Activated CD4-positive, alpha-beta T cell treated with anti-CD3 and anti-CD28 coated beads for 36 hours (primary cell): ENCODE measurements at places on chromosomes 11 and 22.

DNA sequence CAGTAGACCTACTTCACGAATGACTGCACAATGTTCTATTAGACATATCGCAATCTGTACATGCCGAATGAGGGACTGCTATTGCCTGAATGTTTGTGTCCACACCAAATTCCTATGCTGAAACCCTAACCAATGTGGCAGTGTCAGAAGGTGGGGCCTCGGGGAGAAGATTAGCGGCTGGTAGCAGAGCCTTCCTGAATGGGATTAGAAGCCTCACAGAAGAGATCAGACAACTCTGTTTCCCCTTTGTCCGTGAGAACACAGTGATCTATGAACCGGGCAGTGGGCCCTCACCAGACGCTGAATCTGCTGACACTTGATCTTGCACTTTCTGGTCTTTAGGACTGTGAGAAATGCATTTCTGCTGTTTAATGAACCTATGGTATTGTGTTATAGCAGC, 33.1 kb downstream of the LRFN4 start:
- no peaks in the 10 kb centered on the region for H3K36me3 ChIP-seq
- no peak overlapping the region for H3K4me3 ChIP-seq
- DNase-seq: no peak
- H3K27me3 ChIP-seq: no peaks in the 10 kb centered on the region
- H3K27ac ChIP-seq: no peak overlapping the region
- peaks cover 8% of the 10 kb centered on the region for H3K4me1 ChIP-seq

DNA sequence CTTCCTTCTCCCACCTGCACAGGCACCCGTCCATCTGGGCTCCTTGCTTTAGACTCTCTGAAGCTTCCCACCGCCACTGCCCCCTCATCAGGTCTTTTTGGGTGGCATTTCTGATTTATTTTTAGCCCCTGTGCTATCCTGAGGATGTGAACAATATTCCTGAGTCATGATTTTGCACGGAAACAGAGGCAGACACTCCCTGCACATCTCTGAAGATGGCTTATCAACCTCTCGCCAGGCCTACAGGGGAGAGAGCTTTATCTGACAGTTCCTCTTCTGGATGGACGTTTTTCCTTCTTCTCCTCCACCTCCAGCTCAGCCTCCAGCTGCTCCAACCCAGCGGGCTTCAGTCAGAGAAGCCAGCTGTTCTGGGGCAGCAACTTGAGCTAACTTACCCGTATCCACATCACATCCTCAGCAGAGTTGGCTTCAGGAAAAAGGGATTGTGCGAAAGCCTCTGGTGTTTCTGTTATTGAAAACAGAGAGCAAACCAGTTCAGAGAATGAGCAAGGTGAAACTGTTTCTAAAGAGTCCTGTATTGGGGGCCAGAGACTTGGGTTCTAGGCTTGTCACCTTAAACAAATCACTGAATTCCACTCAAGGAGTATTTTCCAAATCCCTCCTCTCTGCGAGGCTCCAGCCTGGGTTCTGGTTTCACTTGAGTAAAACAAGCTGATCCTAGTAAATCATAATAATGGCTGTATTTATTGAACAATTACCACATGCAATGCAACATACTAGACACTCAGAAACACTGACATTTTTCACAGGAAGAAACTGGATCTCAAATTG, 33.1 kb upstream of the ETS1 start:
- H3K4me3 ChIP-seq: no peak overlapping the region
- no peak for DNase-seq
- H3K36me3 ChIP-seq: no peaks in the 10 kb centered on the region
- H3K27ac ChIP-seq: peak overlapping the region; percentile 59
- H3K27me3 ChIP-seq: no peaks in the 10 kb centered on the region
- H3K4me1 ChIP-seq: peaks cover 69% of the 10 kb centered on the region

GRCh38 chr11:65403607-65404121, 17.2 kb downstream of the FRMD8 start:
- no peak for DNase-seq
- no peak overlapping the region for H3K27ac ChIP-seq
- H3K27me3 ChIP-seq: no peaks in the 10 kb centered on the region
- peaks cover 6% of the 10 kb centered on the region for H3K4me1 ChIP-seq
- H3K4me3 ChIP-seq: no peak overlapping the region
- H3K36me3 ChIP-seq: peaks cover 25% of the 10 kb centered on the region

DNA sequence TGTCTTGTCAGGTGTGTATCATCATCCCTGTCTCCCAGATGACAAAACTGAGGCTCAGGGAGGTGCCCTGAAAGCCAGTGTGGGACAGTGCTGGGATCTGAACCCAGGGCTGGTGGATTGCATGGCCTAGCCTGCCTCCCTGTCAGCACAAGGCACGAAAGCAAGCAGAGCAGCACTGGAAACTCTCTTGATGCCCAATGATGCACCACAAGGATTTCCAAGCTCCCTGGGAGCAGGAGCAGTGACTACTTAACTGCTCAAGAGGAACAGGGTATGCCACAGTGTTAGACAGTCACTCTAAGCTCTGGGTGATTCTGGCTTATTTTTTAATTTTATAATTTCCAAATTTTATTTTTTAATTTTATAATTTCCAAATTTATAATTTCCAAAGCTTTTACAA, 9.0 kb downstream of the ZC3H7B start:
- no peak overlapping the region for H3K4me3 ChIP-seq
- DNase-seq: no peak
- H3K27ac ChIP-seq: no peak overlapping the region
- H3K36me3 ChIP-seq: peaks cover 13% of the 10 kb centered on the region

DNA sequence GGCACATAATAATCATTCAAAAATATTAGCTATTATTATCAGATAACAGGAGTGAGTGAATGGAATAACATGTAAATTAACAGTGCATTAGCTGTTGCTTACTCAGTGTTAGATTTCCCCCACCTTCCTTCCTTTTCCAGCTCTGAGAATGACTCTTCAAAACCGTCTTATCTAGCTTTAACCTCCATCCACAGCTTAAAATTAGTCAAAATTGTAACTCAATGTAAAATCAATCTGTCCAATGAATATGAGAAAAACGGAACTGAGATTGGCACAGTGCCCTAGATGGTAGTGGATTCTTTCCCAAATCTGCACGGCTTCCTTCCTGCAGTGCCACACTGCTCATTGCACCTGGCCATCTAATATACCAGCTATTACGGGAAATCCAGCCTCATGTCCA, 156.8 kb upstream of the BDNF start:
- H3K27me3 ChIP-seq: peaks cover 1% of the 10 kb centered on the region
- H3K4me1 ChIP-seq: no peaks in the 10 kb centered on the region
- DNase-seq: no peak
- no peaks in the 10 kb centered on the region for H3K36me3 ChIP-seq
- H3K27ac ChIP-seq: no peak overlapping the region

DNA sequence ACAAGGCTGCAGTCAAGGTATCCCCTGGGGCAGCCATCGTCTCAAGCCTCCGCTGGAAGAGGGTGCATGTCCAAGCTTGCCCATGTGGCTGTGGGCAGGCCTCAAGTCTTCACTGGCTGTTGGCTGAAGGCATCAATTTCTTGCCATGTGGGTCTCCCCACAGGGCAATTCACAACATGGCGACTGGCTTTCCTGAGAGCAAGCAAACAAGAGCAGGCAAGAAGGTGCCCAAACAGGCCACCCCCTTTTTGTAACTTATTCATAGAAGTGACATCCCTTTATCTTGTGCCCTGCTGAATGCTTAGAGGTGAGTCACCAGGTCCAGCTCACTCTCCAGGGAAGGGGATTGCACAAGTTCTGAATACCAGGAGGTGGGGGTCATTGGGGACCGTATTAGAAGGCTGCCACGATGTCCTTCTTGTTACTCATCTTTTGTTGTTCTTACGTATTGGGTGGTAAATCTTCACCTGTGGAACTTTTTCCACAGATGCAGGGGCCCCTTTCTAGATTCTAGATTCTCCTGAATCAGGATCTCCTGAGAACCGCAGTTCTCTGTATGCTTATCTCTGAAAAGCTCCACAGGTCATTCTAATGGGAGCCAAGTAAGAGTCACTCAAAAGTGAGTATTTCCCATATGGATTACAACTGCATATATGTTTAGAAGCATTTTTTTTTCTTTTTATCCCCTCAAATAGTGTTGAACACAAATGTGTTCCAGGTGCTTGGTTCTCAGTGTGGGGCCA, 44.2 kb upstream of the MICAL2 start:
- H3K27ac ChIP-seq: no peak overlapping the region
- H3K27me3 ChIP-seq: peaks cover 2% of the 10 kb centered on the region
- H3K4me1 ChIP-seq: peaks cover 1% of the 10 kb centered on the region
- H3K4me3 ChIP-seq: no peak overlapping the region
- peaks cover 1% of the 10 kb centered on the region for H3K36me3 ChIP-seq
- DNase-seq: no peak

DNA sequence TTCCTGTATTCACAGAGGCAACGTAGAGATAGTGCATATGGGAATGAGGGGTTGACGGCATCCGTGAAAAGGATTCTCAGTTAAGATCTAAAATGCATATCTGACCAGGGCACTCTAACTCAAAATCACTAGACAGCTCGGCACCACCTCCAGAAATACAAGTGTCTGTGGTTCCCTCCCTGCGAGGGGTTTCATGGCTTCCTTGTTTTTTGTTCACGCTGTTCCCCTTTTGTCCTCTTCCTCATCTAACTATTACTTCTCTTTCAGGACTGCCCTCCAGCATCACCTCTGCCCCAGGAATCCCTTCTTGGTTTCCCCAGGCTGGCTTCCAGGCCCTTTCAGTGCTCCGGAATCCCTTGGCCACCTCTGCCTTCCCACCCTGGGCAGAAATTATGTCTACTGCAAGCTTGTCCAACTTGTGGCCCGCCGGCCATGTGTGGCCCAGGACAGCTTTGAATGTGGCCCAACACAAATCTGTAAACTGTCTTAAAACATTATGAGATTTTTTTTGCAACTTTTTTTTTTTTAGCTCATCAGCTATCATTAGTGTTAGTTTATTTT, 159.9 kb downstream of the FBXO7 start:
- H3K4me3 ChIP-seq: no peak overlapping the region
- DNase-seq: no peak
- H3K36me3 ChIP-seq: no peaks in the 10 kb centered on the region
- H3K27me3 ChIP-seq: peaks cover 1% of the 10 kb centered on the region
- H3K4me1 ChIP-seq: peaks cover 16% of the 10 kb centered on the region
- H3K27ac ChIP-seq: no peak overlapping the region

GRCh38 chr11:19218216-19218615, 16.4 kb upstream of the CSRP3 start:
- peaks cover 10% of the 10 kb centered on the region for H3K27me3 ChIP-seq
- DNase-seq: no peak
- H3K4me1 ChIP-seq: no peaks in the 10 kb centered on the region
- H3K4me3 ChIP-seq: no peak overlapping the region

GRCh38 chr11:123796226-123796625, 9.9 kb downstream of the OR6M1 start:
- no peak overlapping the region for H3K27ac ChIP-seq
- H3K36me3 ChIP-seq: no peaks in the 10 kb centered on the region
- no peak overlapping the region for H3K4me3 ChIP-seq
- H3K4me1 ChIP-seq: no peaks in the 10 kb centered on the region
- H3K27me3 ChIP-seq: peaks cover 8% of the 10 kb centered on the region

DNA sequence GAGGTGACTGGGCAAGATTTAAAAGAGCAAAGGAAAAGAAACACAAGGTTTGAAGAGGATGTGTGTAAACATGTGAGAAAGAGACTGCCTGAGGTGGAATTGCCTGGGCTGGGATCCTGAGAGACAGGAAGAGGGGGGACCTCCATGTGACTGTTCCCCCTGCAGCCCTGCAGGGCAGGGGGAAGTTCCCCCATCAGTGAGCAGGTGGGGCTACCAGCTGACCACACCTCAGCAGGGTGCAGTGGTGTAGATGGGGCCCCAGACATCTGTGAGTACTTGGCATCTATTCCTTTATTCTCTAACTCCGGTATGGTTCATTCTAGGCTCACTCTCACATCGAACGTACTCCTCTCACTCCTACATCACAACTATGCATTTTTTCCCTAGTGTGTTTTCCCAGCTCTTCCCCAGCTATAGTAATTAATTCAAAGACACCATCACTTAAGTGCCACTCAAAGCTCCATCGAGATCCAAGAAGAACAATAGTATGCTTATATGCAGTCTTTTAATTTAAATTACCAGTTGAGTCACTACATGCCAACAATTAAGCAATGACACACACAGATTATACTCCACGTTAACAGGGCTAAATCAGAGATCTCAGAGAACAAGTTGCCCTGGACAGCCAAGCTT, 42.7 kb downstream of the LGR4 start:
- no peaks in the 10 kb centered on the region for H3K36me3 ChIP-seq
- no peaks in the 10 kb centered on the region for H3K4me1 ChIP-seq
- H3K27me3 ChIP-seq: peaks cover 3% of the 10 kb centered on the region
- no peak overlapping the region for H3K4me3 ChIP-seq

DNA sequence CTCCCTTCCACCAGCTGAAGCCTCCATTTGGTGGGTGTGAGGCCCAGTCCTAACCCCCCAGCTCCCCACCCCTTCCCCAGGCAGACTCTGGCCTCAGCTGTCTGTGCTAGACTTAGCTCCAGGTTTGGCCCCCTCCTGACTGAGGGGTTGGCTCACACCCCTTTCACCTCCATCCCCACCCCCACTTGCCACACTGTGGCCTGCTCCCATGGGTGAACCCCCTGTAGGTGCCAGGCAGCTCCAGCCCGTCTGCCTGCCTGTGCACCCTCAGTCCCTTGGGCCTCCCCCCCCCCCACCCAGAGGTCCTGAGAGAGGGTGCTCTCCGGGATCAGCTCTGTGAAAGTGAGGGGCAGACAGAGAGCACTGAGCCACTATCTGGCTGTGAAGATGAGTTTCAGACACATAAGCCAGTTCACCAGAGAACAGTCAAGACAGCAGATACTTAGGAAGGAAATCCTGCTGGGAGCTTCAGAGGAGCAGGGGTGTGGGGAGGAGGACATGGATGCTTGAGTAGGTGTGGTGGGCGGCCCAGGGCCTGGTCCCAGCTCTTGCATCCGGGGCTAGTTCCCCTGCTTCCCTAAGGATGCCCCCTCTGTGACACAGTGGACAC, 36.2 kb downstream of the PPM1F start:
- no peaks in the 10 kb centered on the region for H3K36me3 ChIP-seq
- no peaks in the 10 kb centered on the region for H3K4me1 ChIP-seq
- H3K4me3 ChIP-seq: no peak overlapping the region
- H3K27ac ChIP-seq: no peak overlapping the region
- DNase-seq: no peak
- no peaks in the 10 kb centered on the region for H3K27me3 ChIP-seq

DNA sequence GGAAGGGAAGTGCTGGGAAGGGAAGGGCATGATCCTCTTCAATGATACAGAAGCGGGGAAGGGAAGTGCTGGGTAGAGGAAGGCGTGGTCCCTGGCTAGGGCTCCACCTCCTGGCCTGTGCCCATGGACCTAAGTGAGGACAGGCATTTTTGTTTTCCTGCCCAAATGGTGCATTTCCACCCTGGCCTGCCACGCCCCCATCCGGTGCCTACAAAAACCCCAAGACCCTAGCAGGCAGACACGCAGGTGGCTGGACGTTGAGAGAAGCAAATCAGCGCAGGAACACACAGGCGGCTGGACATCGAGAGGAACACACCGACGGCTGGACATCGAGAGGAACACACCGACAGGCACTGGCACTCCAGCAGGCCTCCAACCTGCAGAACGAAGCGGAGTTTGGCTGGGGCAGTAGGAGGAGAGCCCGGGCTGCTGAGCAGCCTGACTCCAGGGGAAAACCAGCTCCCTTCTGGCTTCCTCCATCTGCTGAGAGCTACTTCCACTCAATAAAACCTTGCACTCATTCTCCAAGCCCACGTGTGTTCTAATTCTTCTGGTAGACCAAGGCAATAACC, 628.3 kb downstream of the BUD13 start:
- DNase-seq: no peak
- H3K4me1 ChIP-seq: no peaks in the 10 kb centered on the region
- H3K36me3 ChIP-seq: no peaks in the 10 kb centered on the region
- H3K4me3 ChIP-seq: no peak overlapping the region
- no peak overlapping the region for H3K27ac ChIP-seq
